ENCODE measurements at places on chromosomes 16 and 17.

- no peak for DNase-seq
Observed at GRCh38 chr17:44190481-44190880, 3.7 kb downstream of the TMUB2 start.

DNA sequence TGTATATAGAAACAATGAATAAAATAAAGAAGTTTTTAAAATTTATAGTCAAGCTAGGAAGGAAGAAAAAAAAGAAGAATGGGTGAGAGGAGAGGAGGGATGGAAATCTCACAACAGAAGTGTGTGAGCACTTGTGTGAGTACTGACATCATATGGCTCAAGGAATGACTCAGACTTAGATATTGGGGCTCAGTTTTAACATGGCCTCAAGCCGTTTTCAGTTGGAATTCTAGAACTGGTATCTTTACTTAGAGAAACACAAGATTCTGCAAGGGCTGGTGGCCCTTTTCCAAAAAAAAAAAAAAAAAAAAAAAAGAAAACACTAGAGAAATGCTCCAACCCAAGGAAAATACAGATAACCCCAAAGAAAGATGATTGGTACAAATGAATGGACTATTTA is 55.1 kb downstream of the STXBP4 start:
- DNase-seq, result no peak

DNA sequence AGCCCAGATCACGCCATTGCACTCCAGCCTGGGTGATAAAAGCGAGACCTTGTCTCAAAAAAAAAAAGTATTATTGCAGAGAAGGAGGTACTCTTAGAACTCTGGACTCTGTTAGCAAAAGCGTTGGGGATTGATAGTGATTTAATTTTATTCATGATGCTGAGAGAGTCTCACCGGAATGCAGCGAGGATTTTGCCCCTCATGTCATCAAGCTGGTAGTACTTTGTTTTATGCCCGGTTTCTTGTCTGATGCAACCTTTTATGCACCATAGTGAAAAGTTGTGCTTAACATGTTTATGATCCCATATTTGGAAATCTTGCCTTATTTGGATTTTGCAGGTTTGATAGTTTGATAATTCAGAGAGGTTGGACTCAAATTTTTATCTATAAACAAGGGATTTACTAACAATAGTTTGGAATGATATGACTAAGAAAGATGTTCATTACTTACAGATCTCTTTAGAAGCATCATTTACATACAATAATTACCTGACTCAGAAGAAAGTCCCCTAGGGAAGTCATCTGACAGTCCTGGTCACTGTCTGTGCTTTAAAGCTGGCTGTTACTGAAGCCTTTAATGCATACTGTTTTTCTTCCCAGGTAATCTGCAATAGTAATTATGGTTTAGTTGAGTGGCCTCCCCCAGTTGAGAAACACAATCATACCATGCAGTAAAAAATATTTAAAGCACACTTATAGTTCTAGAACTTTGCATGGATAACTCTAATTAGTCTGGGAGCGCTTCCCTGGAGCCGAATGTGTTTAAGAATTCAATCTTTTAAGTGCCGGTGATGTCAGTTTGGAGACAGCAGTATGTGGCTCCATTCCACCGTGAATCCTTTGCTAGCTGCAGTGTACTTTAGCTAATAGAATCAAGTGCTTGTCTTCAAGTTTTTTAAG is 120.9 kb downstream of the PRKCA start:
- DNase-seq, result no peak

DNA sequence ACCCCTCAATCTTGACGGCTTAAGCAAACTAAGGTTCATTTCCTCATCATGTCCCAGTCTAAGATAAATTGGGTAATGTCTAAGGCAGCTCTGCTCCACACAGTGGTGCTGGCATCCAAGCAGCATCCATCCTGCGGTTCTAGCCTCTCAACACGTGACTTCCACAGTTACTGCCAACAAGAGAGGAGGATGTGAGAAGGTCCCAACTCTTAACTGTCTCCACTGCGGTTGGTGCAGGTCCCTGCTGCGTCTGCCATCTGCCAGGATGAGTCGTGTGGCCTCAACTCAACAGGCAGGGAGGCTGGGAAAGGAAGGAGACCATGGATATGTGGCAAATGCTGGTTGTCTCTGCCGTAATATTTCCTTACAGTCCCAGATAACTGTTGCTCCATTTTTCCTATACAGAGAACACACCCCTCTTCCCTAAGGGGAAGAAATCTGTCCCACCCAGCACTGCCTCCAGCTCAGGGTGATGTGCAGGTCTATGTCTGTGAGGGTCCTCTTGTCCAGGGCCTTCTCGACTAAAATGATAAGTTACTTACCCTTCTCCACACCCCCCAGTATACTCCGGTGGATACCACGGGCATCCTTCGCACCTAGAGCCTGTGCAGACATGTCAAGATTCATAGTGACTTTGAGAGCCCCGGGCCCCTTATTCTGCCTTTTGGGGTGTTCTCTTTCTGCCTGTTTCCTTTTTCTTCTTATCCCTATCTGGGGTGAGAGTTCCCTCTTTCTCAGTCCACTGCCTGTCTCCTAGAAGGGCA is 64.7 kb downstream of the KCNJ18 start:
- DNase-seq, result no peak

GRCh38 chr17:38867968-38868816 is 1.7 kb upstream of the LASP1 start:
- no peak for DNase-seq

Measured in T-helper 22 cell (primary cell).